ENCODE measurements at places on chromosomes 16 and 17. TPM values are rescaled to one million over a fixed set of nuclear protein-coding genes. Genes with fewer than 3 reads are reported as not detected.
A peak's percentile ranks its signal among the peaks of the same experiment; 100 is the strongest.

GRCh38 chr17:32226886-32227285, 38.7 kb upstream of the RHBDL3 start:
- no peak for DNase-seq

DNA sequence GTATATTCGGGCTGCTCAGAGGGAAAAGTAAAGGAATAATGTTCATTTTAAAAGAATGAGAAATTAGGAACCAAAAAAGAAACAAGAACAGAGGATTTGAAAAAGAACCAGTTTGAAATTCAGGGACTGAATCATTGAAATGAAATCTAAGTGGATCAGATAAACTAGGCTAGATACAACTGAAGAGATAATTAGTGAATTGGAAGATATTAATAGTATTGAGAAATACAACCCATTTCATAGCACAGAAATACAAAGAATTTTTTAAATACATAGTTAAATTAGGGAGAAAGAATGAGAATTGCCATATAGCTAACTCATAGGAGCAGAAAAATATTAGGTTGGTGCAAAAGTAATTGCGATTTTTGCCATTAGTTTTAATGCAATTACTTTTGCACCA, 117.3 kb upstream of the NOL11 start:
- DNase-seq: no peak

DNA sequence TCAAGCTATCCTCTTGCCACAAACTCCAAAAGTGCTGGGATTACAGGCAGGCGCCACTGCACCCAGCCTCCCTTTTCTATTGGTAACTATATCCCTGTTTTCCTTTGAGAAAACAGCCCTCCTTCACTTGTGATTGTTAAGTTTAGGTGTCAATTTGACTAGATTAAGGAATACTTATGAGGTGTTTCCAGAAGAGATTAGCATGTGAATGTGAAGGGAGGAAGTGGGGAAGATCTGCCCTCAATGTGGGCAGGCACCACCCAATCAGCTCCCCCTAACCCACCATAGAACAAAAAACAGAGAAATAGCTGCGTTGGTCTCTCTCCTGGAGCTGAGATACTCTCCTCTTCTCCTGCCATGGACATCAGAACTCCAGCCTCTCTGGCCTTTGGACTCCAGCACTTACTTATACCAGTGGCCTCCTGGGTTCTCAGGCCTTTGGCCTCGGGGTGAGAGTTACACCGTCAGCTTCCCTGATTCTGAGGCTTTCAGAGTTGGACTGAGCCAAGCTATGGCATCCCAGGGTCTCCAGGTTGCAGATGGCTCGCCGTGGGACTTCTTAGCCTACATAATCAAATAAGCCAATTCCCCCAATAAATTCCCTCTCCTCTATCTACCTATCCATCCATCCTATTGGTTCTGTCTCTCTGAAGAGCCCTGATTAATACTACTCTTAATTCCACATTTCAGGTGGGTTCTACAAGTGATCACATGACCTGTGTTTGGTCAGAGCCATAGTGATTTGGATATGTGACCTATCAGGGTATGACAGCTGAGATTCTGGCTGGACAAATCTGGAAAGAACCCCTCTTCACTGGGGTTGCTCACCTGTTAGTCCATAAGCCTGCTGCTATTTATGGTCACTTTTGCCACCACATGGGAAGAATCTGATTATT, 12.0 kb upstream of the STAT3 start:
- DNase-seq: no peak

DNA sequence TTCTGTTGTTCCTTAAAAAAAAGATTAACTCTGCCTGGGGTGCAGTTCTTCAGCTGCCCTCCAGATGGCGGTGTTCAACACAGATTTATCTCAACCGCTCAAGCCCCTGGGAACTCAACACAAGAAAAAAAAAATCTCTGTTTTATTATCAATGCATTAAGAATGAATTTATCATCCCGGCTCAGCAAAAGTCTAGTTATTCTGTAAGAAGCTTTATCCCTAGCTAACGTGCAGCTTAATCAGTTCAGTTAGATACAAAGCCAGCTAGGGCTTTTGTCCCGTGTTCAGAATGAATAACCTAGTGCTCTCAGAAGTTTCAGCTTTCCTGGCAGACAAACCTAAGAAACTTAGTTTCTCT, 475.9 kb upstream of the CCL2 start:
- peak; percentile 23 for DNase-seq

GRCh38 chr17:77786740-77787505, 171.6 kb upstream of the TNRC6C start:
- DNase-seq: no peak

DNA sequence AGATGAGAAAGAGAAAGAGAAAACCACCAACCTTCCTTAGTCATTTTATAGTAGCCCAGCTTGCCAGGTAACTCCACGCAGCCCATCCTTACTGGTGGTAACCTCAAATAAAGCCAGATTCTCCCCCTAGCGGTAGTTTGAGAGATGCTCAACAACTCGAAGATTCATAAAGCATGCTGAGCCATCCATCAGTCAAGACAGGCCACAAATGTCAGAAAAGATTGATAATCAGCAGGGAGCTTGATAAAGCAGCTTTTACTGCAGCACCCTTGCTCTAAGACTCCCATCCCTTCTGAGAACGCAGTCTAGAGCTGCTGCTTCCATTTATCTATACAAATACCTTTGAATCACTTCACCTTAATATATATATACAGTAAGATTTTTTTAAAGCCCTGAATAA, 451.5 kb upstream of the HSBP1 start:
- DNase-seq: no peak

Gene FZD2
- 4.0 TPM for total RNA-seq

Gene FBXW10
- 0.08 TPM for total RNA-seq

GRCh38 chr17:68368387-68368786, 77.1 kb downstream of the ARSG start:
- no peak for DNase-seq

Gene MT1E
- total RNA-seq: 126 TPM

DNA sequence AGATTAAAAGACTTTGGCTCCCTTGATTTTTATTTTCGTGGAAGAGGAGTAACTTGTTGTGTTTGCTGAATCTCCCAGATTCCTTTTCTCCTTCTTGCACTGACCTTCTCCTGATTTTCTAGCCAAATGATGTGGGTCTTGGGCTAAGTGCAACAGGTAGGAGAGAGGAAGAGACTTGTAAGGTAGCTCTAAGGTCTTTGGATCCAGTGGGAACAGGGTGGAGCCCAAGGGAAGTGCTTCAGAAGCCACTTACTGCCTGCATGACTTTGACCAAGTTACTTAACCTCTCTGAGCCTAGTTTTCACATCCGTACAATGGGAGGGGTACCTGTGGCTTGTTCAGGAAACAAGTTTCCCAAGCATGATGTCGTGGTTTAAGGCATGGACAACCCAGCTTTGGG, 111.3 kb upstream of the IRX3 start:
- no peak for DNase-seq

GRCh38 chr16:87048730-87049115, 268.5 kb downstream of the C16orf95 start:
- DNase-seq: no peak

DNA sequence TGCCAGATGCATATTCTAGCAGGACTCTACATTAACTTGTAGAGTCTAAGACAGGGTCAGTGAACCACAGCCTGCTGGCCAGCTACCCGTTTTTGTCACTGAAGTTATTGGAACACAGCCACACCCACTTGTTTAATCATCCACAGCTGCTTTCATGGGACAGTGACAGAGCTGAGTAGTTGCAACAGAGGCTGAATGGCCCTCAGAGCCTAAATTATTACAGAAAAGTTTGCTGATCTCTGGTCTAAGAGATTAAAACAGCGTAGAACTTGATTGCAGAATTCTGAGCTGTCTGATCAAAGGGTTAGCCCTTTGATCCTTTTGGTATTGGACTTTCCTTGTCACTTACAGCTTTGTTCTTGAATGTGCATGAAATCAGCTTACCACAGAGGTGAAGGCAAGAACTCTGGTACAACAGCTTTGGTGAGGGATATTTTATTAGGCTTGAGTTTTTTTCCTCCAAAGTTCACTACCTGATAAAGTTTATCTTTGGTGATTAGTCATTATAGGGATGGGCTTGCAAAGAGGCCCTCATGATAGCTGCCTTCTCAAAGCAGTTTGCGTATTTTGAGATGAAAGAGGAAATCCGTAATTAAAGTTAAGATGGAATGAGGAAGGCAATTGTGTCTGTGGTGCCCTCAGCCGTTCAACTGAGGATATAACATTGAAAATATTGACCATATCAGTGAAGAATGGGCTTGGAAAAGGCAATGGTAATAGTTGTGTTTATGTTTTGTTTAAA, 23.6 kb downstream of the ALDH3A2 start:
- DNase-seq: peak; percentile 48

Gene CTRB2
- not detected for total RNA-seq

DNA sequence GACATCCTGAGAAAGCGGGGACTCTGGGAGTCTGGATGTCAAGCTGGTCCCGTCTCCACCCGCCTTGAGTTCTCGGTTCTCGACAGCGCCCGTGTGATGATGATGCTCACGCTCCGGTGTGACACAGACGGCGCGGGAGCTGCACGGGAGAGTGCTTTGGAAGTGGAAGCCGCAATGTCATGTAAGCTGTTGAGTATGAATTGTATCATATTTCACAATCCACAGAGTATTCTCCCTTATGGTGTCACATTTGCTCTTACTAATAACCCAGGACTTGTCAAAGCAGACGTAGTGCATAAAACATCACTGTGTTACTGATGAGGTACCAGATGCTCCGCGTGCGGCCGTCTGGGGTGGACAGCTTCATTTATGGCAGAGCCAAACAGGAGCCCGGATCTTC, 217.5 kb upstream of the CHMP6 start:
- no peak for DNase-seq

GRCh38 chr17:2156666-2157065, 101.8 kb downstream of the HIC1 start:
- DNase-seq: no peak

All from left ventricle myocardium inferior (tissue), 1 donor.